SK-N-SH (cell line): ENCODE measurements at places on chromosomes 1 and 21. TPM values are rescaled to one million over a fixed set of nuclear protein-coding genes. Genes with fewer than 3 reads are reported as not detected.

DNA sequence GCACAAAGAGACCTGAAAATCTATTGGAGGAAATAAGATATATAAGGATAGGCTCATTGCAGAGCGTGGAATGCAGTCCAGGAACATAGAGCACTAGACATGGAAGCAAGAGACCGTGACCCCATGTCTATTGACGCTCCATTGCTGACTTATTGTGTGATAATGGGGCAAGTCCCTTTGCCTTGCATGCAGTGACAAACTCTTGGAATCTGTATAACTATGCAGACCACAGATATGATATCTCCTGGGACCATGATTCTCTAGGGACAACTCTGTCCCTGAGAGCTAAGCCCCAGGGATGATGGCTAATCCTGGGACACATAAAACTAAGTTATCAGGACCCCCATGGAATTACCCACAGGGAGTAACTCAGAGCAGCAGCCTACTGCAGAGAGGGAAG is 73.1 kb upstream of the PRDX6 start:
- no peak for DNase-seq
- H3K36me3 ChIP-seq: no peaks in the 10 kb centered on the region
- H3K27me3 ChIP-seq: no peaks in the 10 kb centered on the region
- no peaks in the 10 kb centered on the region; the same call in none of the 2 replicates for H3K4me1 ChIP-seq
- no peak overlapping the region for H3K27ac ChIP-seq

- H3K27me3 ChIP-seq: no peaks in the 10 kb centered on the region
- H3K27ac ChIP-seq: no peak overlapping the region
- peaks cover 18% of the 10 kb centered on the region for H3K4me1 ChIP-seq
- DNase-seq: no peak
- H3K4me3 ChIP-seq: no peak overlapping the region
These were observed 230.1 kb downstream of the TOMM20 start for GRCh38 chr1:234898455-234899033.

- H3K4me1 ChIP-seq: no peaks in the 10 kb centered on the region; the same call in 1 of the 2 replicates
- no peak overlapping the region for H3K4me3 ChIP-seq
- no peak for DNase-seq
- no peaks in the 10 kb centered on the region for H3K36me3 ChIP-seq
- H3K27me3 ChIP-seq: no peaks in the 10 kb centered on the region
These were observed 89.6 kb upstream of the ETS2 start for GRCh38 chr21:38716088-38716487.

GRCh38 chr1:182662121-182662890 is 22.1 kb downstream of the RGS8 start:
- H3K36me3 ChIP-seq: no peaks in the 10 kb centered on the region
- no peaks in the 10 kb centered on the region for H3K27me3 ChIP-seq

DNA sequence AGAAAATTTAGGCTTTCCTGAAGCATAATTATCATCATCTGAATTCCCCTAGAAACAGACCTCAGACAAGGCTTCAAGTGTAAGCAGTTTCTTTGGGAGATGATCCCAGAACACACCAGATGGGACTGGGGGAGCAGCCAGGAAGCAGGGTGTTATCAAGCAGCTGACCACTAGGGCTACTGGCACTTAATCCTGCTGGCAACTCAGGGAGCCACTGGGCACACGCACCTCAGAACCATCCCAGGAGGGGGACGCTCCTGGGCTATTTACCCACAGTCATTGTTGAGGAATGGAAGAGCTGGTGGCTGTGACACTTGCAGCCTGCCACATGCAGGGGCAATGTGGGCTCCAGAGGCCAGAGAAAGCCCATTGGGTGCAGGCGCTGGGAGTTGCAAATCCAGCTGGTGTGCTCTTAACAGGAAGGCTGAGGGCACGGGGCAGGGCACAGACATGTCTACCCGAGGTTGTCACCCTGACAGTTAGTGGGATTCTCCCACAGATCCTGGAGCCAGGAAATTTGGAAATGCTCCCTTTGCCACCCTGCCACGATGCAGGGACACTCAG is 15.1 kb upstream of the IL22RA1 start:
- no peaks in the 10 kb centered on the region for H3K36me3 ChIP-seq
- H3K4me1 ChIP-seq: peaks cover 11% of the 10 kb centered on the region; the same call in 1 of the 2 replicates
- no peak overlapping the region for H3K27ac ChIP-seq
- H3K4me3 ChIP-seq: no peak overlapping the region

- H3K4me1 ChIP-seq: peaks cover 35% of the 10 kb centered on the region
- H3K27me3 ChIP-seq: no peaks in the 10 kb centered on the region
- H3K27ac ChIP-seq: no peak overlapping the region
- no peak for DNase-seq
- H3K36me3 ChIP-seq: peaks cover 29% of the 10 kb centered on the region; the same call in 1 of the 2 replicates
- H3K4me3 ChIP-seq: no peak overlapping the region
These were observed 4.4 kb downstream of the SELENON start for GRCh38 chr1:25804244-25804963.

DNA sequence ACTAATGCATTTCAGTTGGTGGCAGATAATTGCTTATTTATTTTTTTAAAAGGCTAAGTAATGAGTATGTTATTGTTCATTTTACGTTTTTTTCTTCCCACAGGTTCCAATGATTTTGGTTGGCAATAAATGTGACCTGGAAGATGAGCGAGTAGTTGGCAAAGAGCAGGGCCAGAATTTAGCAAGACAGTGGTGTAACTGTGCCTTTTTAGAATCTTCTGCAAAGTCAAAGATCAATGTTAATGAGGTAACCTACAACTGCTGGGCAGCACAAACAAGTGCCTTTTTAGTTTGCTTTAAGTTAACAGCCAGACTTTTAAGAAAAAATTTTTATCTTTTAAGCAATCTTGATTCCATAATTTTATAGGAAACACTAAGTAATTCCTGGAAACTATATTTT is 35.0 kb downstream of the INKA2 start:
- no peak overlapping the region for H3K4me3 ChIP-seq
- H3K27ac ChIP-seq: no peak overlapping the region
- H3K4me1 ChIP-seq: no peaks in the 10 kb centered on the region; the same call in 1 of the 2 replicates
- H3K36me3 ChIP-seq: peaks cover 58% of the 10 kb centered on the region
- no peaks in the 10 kb centered on the region for H3K27me3 ChIP-seq

DNA sequence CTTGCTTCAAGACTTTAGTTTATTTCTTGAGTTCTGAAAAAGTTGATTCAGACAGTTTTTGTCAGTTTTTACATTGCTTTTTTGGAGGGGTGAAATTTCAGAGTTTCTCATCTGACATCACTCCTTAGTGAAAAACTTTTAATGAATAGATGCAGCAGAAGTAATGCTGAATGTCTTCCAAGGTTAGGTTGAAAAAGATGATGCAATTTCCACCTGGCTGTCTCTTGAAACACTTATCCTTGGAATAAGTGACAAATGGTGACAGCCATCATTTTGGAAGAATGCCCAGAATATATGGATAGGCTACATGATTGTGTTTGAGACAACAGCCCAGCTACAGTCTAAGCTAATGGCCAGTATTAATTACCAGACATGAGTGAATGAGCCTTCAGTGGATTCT is 140.8 kb downstream of the ZNF644 start:
- no peaks in the 10 kb centered on the region for H3K4me1 ChIP-seq
- H3K27ac ChIP-seq: no peak overlapping the region

- DNase-seq: no peak
- no peak overlapping the region for H3K4me3 ChIP-seq
- H3K27me3 ChIP-seq: peaks cover 16% of the 10 kb centered on the region
- no peaks in the 10 kb centered on the region for H3K4me1 ChIP-seq
- no peak overlapping the region for H3K27ac ChIP-seq
These were observed 37.8 kb upstream of the FMOD start for GRCh38 chr1:203388683-203389082.

- H3K36me3 ChIP-seq: no peaks in the 10 kb centered on the region
- H3K4me3 ChIP-seq: peak overlapping the region; percentile 64
- peak overlapping the region; percentile 68; the same call in 1 of the 2 replicates for H3K27ac ChIP-seq
These were observed 67.5 kb upstream of the VAMP3 start for GRCh38 chr1:7703321-7704213.

- no peak overlapping the region for H3K27ac ChIP-seq
- H3K36me3 ChIP-seq: no peaks in the 10 kb centered on the region
- no peaks in the 10 kb centered on the region for H3K4me1 ChIP-seq
- no peak overlapping the region for H3K4me3 ChIP-seq
- no peak for DNase-seq
These were observed 365.4 kb downstream of the LRRIQ3 start for GRCh38 chr1:73832276-73833181.

- DNase-seq: no peak
- H3K27ac ChIP-seq: no peak overlapping the region
- H3K36me3 ChIP-seq: no peaks in the 10 kb centered on the region
- no peak overlapping the region for H3K4me3 ChIP-seq
- H3K27me3 ChIP-seq: no peaks in the 10 kb centered on the region
- H3K4me1 ChIP-seq: peaks cover 3% of the 10 kb centered on the region; the same call in 1 of the 2 replicates
These were observed 54.8 kb downstream of the KIF21B start for GRCh38 chr1:200968469-200969410.

Gene KLF17
- polyA plus RNA-seq: 0.21 and 0.26 TPM in 2 replicates

Gene GGPS1
- 15.7 and 18.5 TPM in 2 replicates for polyA plus RNA-seq

Gene ZFP69B
- 1.7 and 2.1 TPM in 2 replicates for polyA plus RNA-seq

Gene SYF2
- 31.1 and 32.3 TPM in 2 replicates for polyA plus RNA-seq

Gene C1orf94
- not detected in 2 replicates for polyA plus RNA-seq

Gene AIM2
- 1.1 TPM in 2 replicates for polyA plus RNA-seq

Gene DFFB
- 8.2 and 8.9 TPM in 2 replicates for polyA plus RNA-seq

Gene RAVER2
- polyA plus RNA-seq: 7.3 and 10.0 TPM in 2 replicates

Gene ASH1L
- 13.4 and 13.7 TPM in 2 replicates for polyA plus RNA-seq

Gene KRTAP7-1
- polyA plus RNA-seq: not detected in 2 replicates

Gene SYDE2
- not detected in 2 replicates for polyA plus RNA-seq

Gene RPTN
- polyA plus RNA-seq: not detected in 2 replicates

Gene C4BPB
- not detected in 2 replicates for polyA plus RNA-seq

Gene FCER1G
- 0.34 and 0.61 TPM in 2 replicates for polyA plus RNA-seq

Gene SPRR2A
- not detected in 2 replicates for polyA plus RNA-seq

Gene SLC16A4
- 3.0 and 5.2 TPM in 2 replicates for polyA plus RNA-seq
